ENCODE measurements at places on chromosomes 6 and 20. TPM values are rescaled to one million over a fixed set of nuclear protein-coding genes. Genes with fewer than 3 reads are reported as not detected.

The SLC22A2 gene
- total RNA-seq = not detected

GRCh38 chr6:31009731-31010130 lies 543 bp upstream of the MUC22 start:
- no peaks in the 10 kb centered on the region for H3K4me1 ChIP-seq
- no peaks in the 10 kb centered on the region for H3K27me3 ChIP-seq
- H3K27ac ChIP-seq = no peak overlapping the region
- H3K4me3 ChIP-seq = no peak overlapping the region

DNA sequence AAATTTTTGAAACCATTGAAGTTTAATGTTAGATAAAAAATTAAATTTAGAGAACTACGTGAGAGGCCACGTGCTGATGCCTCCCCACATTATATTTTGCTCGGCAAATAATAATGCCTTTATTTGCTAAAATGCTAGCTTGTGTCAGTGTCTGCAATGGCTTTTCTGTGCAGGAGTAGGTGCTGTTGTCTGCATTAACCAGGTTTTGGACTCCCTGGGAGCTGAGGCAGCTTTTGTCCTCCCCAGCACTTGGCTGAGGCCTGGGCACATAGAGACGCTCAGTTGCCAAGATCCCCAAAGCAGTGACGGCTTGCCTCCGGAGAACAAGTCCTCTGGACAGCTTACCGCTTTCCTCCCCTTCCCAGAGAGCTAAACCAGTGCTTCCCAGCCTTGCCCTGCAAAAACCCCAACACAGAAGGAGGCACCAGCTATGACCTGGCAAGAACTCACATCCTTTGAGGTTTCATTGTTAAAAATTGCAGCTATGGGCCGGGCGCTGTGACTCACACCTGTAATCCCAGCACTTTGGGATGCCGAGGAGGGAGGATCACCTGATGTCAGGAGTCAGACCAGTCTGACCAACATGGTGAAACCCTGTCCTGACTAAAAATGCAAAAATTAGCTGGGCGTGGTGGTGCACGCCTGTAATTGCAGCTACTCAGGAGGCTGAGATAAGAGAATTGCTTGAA lies 59.9 kb downstream of the KAT14 start:
- DNase-seq = no peak
- H3K27ac ChIP-seq = no peak overlapping the region
- H3K36me3 ChIP-seq = no peaks in the 10 kb centered on the region
- no peaks in the 10 kb centered on the region for H3K4me1 ChIP-seq

DNA sequence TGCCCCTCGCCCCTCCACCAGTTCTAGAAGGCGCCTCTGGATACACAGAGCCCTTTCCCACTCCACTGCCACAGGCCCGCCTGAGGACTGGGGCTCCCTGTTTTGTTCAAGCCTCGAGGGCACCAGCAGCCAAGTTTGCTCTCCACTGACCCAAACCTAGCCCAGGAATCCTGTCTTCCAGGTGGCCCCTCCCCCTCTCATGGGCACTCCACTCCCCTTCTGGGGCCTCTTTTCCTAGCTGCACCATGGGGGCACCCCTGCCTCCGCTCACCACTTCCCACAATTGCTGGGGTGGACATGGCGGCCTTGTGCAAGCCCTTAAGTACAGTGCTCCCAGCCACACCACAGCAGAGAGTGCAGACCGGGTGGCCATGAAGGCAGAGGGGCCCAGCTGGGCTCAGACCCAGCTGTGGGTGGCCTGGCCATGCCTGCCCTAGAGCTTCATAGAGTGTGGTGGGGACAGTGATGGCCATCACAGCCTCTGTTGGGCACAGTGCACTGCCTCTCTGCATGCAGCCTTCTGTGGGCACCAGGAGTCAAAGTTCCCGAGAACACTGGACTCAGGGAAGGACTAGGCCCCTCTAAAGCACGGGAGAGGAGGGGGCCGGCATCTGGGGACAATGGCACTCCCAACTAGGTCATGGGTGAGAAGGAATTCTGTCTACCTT lies 1.3 kb downstream of the MYL9 start:
- H3K36me3 ChIP-seq = no peaks in the 10 kb centered on the region
- peak overlapping the region; percentile 81 for H3K27ac ChIP-seq
- peak overlapping the region; percentile 60 for H3K4me3 ChIP-seq
- no peaks in the 10 kb centered on the region for H3K27me3 ChIP-seq
- no peaks in the 10 kb centered on the region for H3K4me1 ChIP-seq

GRCh38 chr6:160137130-160137988 lies 15.7 kb downstream of the SLC22A1 start:
- no peak for DNase-seq
- no peak overlapping the region for H3K4me3 ChIP-seq

DNA sequence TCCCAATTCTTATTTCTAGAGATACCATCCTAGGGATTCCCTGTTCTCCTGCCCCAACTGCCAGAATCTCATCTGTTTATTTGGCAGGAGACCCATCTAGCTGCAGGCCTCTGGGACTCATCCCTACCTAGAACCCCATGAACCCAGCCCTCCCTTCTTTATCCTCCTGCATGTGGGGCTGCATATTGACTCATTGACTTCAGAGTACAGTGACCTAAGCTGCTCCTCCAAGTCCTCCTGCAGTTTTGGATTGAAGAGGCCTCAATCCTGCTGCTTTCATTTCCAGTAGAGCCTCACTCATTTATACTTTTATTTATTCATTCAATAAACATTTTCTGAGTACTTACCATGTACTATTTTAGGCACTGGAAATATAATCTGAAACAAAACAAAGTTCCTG lies 11.6 kb downstream of the TMEM200A start:
- H3K4me3 ChIP-seq = no peak overlapping the region
- peak overlapping the region; percentile 68 for H3K27ac ChIP-seq
- no peaks in the 10 kb centered on the region for H3K4me1 ChIP-seq
- no peak for DNase-seq

- no peak overlapping the region for H3K4me3 ChIP-seq
- H3K36me3 ChIP-seq = no peaks in the 10 kb centered on the region
- H3K27me3 ChIP-seq = no peaks in the 10 kb centered on the region
- no peak for DNase-seq
- H3K4me1 ChIP-seq = no peaks in the 10 kb centered on the region
- no peak overlapping the region for H3K27ac ChIP-seq
Measured at GRCh38 chr6:63589952-63590411, 17.7 kb downstream of the LOC128125822 start.

DNA sequence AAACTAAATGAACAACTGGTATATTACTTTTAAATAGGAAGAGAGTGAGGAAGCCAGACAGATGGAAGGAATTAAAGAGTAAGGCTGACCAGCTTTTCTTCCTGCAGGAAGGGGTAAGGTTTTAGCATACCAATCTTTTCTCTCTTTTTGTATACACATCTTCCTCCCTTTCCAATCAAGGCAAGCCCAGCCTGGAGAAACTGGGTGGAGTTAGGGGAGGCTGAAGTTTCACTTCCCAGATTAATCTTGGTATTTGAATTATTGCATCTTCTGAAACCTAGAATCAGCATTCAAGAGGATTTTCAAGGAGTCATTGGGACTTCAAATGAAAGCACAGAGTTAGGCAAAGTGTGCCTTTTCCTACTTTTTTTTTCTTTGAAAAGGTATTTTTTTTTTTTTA lies 33.1 kb downstream of the TMEM14A start:
- H3K4me1 ChIP-seq = no peaks in the 10 kb centered on the region
- H3K36me3 ChIP-seq = no peaks in the 10 kb centered on the region
- H3K27me3 ChIP-seq = no peaks in the 10 kb centered on the region
- no peak for DNase-seq
- H3K27ac ChIP-seq = no peak overlapping the region

DNA sequence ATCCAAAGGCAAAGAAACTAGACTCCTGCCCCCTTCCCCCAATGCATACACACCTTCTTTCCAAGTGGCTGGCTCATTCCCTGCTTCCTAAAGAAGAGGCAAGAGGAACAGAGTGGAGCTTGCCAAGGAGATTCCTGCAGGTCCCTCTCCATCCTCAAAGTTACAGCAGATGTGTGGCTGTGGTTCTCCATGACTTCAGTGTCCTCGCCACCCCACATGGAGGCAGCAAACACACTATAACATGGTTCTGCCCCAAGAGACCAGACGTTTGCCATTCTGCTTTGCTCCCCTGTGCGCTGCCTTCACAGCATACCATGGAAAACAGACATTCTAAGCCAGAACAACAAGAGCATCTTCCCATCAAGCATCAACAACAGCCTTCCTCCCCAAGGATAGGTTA lies 84.4 kb downstream of the BACH2 start:
- H3K36me3 ChIP-seq = no peaks in the 10 kb centered on the region
- H3K27me3 ChIP-seq = no peaks in the 10 kb centered on the region
- DNase-seq = no peak

- H3K4me1 ChIP-seq = no peaks in the 10 kb centered on the region
- no peaks in the 10 kb centered on the region for H3K27me3 ChIP-seq
- DNase-seq = no peak
Measured at GRCh38 chr6:34904990-34905613, 16.0 kb downstream of the ANKS1A start.

The TMEM200A gene
- 7.0 TPM for total RNA-seq

DNA sequence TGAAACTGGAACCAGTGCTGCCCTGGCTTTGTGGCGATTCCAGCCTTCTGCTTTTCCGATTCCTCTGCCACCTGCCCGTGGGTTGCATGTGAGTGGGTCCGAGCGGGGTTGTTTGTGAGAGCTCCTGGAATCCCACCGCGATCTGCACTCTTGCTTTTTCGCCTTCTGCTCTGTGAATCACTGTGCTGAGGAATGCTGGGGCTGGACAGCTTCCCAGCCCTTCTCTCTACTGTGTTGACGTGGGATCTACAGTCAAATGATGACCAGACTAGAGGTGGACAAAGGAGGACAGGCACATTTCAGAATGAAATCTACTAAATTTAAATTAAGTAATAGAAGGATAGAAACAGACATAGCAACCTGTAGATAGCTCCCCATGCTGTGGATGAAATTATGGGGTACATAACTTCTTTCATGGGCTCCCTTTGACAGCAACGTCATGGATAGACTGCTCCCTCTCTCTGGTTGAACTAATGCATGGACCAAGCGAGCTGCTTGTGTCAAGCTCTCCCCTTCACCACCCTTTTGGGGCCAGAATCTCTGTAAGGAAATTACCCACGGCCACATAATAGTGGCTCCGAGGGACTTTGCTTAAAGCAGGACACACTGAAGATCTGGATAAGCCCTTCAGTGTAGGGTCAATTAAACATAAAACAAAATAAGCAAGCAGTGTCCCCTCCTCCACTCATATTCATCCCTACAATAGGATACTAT lies 2.0 kb downstream of the FNDC1 start:
- H3K27me3 ChIP-seq = no peaks in the 10 kb centered on the region
- no peak for DNase-seq
- H3K27ac ChIP-seq = no peak overlapping the region
- H3K4me1 ChIP-seq = no peaks in the 10 kb centered on the region

Data from Peyer's patch (tissue), 4 donors.